Aorta (tissue), 5 donors: ENCODE measurements at places on chromosomes 7 and 10. TPM values are rescaled to one million over a fixed set of nuclear protein-coding genes. Genes with fewer than 3 reads are reported as not detected.

- H3K4me3 ChIP-seq = no peak overlapping the region
- H3K27ac ChIP-seq = no peak overlapping the region
- H3K4me1 ChIP-seq = no peaks in the 10 kb centered on the region
- no peaks in the 10 kb centered on the region for H3K27me3 ChIP-seq
- DNase-seq = no peak
Measured at GRCh38 chr7:106634958-106635357, 26.0 kb downstream of the CCDC71L start.

The PLXNA4 gene
- total RNA-seq = 30.1 TPM

The MSMB gene
- total RNA-seq = not detected

The TMEM178B gene
- total RNA-seq = 0.26 TPM

GRCh38 chr7:5526100-5526905 lies 102.7 kb upstream of the TNRC18 start:
- peaks cover 19% of the 10 kb centered on the region for H3K36me3 ChIP-seq
- H3K4me3 ChIP-seq = no peak overlapping the region
- H3K27me3 ChIP-seq = no peaks in the 10 kb centered on the region
- DNase-seq = peak; percentile 83
- peak overlapping the region; percentile 41 for H3K27ac ChIP-seq
- no peaks in the 10 kb centered on the region for H3K4me1 ChIP-seq

The GJD4 gene
- total RNA-seq = not detected

The TLL2 gene
- total RNA-seq = 0.36 TPM

GRCh38 chr7:100568896-100569844 lies 4.5 kb downstream of the SAP25 start:
- H3K36me3 ChIP-seq = no peaks in the 10 kb centered on the region
- no peak overlapping the region for H3K4me3 ChIP-seq
- peak; percentile 71 for DNase-seq
- no peak overlapping the region for H3K27ac ChIP-seq
- no peaks in the 10 kb centered on the region for H3K27me3 ChIP-seq

- H3K4me3 ChIP-seq = no peak overlapping the region
- no peaks in the 10 kb centered on the region for H3K4me1 ChIP-seq
- DNase-seq = no peak
- H3K27me3 ChIP-seq = no peaks in the 10 kb centered on the region
- no peak overlapping the region for H3K27ac ChIP-seq
- H3K36me3 ChIP-seq = no peaks in the 10 kb centered on the region
Measured at GRCh38 chr10:126704649-126705048, 34.2 kb upstream of the C10orf90 start.

- no peak overlapping the region for H3K27ac ChIP-seq
- H3K27me3 ChIP-seq = no peaks in the 10 kb centered on the region
- no peak overlapping the region for H3K4me3 ChIP-seq
- no peaks in the 10 kb centered on the region for H3K36me3 ChIP-seq
- no peak for DNase-seq
Measured at GRCh38 chr7:83451501-83452045, 197.4 kb downstream of the SEMA3E start.

DNA sequence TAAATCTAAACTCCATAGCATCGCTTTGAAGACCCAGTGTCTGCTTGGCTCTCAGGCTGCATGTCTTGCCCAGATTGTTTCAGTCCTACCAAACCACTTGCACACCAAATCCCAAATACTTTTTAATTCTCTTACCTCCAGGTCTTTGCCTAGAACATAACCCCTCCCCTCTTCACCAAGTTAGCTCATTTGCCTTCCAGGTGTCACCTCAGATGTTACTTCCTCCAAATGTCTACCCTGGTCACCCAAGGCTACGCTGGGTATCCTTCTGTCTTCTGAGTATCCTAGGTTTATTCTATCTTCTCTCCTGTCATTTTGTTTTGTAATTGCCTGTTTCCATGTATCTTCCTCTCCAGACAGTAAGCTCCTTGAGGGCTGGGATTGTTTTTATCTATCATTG lies 11.1 kb downstream of the SLC25A28 start:
- no peaks in the 10 kb centered on the region for H3K36me3 ChIP-seq
- no peak overlapping the region for H3K4me3 ChIP-seq
- no peaks in the 10 kb centered on the region for H3K4me1 ChIP-seq
- no peaks in the 10 kb centered on the region for H3K27me3 ChIP-seq
- DNase-seq = no peak
- no peak overlapping the region for H3K27ac ChIP-seq

- peak; percentile 75 for DNase-seq
Measured at GRCh38 chr10:117004227-117005025, 561 bp downstream of the SHTN1 start.

The FAM171A1 gene
- 21.4 TPM for total RNA-seq

The COBL gene
- 1.5 TPM for total RNA-seq

The RHOBTB1 gene
- 12.9 TPM for total RNA-seq

The VPS37D gene
- 1.5 TPM for total RNA-seq

- no peaks in the 10 kb centered on the region for H3K36me3 ChIP-seq
- no peak for DNase-seq
- no peaks in the 10 kb centered on the region for H3K27me3 ChIP-seq
- H3K4me3 ChIP-seq = peak overlapping the region; percentile 56
- H3K4me1 ChIP-seq = no peaks in the 10 kb centered on the region
Measured at GRCh38 chr7:75914169-75914654, 743 bp upstream of the POR start.

DNA sequence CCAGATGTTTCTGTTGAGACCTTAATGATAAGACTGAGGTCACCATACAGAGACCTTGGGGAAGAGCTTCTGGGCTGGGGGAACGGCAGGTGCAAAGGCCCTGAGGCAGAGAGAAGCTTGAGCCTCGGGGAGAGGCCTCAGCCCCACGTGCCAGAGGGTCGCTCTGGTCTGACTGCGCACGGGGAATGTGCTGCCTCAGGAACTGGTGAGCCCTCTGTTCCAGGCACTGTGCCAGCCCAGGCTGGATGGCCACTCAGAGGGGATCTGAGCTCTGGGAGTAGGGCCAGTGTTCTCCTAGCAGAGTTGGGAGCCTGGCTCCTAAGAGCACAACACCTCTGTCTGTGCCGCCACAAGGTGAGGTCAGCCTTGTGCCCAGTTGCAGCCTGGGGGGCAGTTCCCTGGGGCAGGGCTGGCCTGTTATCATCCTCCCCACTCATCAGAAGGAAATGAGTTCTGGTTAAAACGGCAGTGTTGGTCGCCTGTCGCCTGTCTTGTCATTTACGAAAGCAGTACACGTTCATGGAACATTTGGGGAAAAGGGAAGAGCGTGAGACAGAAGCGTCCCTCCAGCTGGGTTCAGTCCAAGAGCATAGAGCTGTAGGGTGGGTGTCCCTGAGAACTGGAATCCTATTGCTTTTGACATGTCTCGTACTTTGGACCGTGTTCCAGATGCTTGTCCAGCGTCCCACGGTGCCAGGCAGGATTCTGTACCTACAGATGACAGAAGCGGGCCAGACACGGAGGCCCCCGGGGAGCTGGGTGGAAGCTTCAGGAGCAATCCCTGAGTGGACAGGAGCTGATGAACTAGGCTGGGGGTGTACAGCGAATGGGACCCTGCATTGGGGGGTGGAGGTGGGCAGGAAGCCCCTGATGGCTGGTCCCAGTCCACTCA lies 4.3 kb downstream of the TTYH3 start:
- no peaks in the 10 kb centered on the region for H3K4me1 ChIP-seq
- no peaks in the 10 kb centered on the region for H3K27me3 ChIP-seq

DNA sequence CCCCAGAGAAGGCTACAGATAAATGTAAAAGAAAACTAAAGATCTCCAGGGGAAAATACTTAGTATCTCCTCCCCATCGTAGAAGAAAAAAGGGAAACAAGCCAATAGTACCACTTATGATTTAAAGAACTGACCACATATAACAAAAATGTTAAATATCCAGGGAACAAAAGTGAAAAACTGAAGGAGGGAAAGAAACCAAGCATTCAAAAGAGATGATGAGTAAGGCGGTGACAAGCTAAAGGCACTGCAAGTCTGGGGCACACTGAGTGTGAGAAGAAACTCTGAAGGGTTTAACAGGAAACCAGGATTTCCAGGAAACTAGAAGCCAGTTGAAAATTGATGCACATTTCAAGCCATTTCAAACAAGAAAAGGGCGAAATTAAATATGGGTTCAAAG lies 226.3 kb downstream of the AHR start:
- peaks cover 3% of the 10 kb centered on the region for H3K4me1 ChIP-seq
- no peaks in the 10 kb centered on the region for H3K36me3 ChIP-seq
- no peak overlapping the region for H3K4me3 ChIP-seq
- no peak overlapping the region for H3K27ac ChIP-seq
- no peaks in the 10 kb centered on the region for H3K27me3 ChIP-seq

DNA sequence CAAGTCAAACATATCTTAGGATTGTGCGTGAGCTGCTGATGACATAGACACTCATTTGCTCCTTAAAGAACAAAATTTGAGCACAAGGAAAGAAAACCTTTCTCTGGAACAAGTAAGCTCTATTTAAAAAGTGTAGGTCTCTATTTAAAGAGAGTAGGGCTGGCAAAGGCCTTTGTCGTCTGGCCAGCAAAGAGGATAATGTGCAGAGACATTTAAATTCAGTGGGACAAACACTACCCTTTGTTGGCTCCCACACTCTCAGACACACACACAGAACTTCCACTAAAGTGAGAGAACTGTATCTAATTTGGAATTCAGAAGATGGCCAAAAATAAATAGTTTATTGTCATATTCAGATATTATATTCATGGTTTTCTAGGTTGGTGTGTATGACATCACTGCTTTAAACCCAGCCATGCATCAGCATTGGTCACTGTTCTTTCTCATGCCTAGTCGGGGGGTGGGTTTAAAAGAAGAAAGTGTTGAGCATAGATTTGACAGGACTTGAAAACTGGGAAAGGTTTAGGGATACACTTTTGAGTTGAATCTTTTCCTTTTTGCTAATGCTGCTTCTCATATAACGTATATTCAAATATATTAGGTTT lies 49.5 kb upstream of the HDAC9 start:
- H3K27ac ChIP-seq = no peak overlapping the region
- no peak overlapping the region for H3K4me3 ChIP-seq
- H3K4me1 ChIP-seq = peaks cover 5% of the 10 kb centered on the region
- H3K27me3 ChIP-seq = no peaks in the 10 kb centered on the region
- DNase-seq = no peak

The PNLIPRP3 gene
- not detected for total RNA-seq

The PCDH15 gene
- not detected for total RNA-seq

The EBF3 gene
- 8.4 TPM for total RNA-seq

- H3K4me1 ChIP-seq = no peaks in the 10 kb centered on the region
- H3K4me3 ChIP-seq = no peak overlapping the region
- DNase-seq = no peak
- H3K36me3 ChIP-seq = no peaks in the 10 kb centered on the region
- no peak overlapping the region for H3K27ac ChIP-seq
Measured at GRCh38 chr10:91009121-91009520, 88.2 kb upstream of the ANKRD1 start.
